Cardiac muscle cell (in vitro differentiated cells and primary cell): ENCODE measurements at places on chromosomes 16 and 17. TPM values are rescaled to one million over a fixed set of nuclear protein-coding genes. Genes with fewer than 3 reads are reported as not detected.

DNA sequence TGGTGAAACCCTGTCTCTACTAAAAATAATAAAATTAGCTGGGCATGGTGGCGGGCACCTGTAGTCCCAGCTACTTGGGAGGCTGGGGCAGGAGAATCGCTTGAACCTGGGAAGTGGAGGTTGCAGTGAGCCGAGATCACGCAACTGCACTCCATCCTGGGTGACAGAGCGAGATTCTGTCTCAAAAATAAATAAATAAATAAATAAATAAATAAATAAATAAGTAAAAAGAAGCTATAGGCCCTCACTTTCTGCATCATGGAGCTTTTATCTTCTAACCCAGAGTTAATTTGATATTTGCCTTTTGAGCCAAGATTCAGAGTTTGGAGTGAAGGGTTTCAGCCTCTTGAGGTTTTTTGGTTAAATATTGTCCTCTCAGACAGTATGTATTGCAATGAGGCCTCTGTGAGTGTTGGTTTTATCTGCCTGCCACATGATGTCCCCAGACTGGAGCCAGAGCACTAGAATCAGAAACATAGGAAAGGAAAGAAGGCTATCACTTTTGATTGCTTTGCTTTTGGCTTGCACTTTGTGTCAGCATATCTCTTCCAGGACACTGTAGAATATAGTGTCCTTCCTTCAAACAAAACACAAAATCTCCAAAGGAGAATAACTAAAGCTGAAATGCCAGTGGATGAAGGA lies 32.5 kb downstream of the RNF135 start:
- H3K4me1 ChIP-seq, result no peaks in the 10 kb centered on the region
- no peaks in the 10 kb centered on the region for H3K36me3 ChIP-seq
- H3K27ac ChIP-seq, result no peak overlapping the region

DNA sequence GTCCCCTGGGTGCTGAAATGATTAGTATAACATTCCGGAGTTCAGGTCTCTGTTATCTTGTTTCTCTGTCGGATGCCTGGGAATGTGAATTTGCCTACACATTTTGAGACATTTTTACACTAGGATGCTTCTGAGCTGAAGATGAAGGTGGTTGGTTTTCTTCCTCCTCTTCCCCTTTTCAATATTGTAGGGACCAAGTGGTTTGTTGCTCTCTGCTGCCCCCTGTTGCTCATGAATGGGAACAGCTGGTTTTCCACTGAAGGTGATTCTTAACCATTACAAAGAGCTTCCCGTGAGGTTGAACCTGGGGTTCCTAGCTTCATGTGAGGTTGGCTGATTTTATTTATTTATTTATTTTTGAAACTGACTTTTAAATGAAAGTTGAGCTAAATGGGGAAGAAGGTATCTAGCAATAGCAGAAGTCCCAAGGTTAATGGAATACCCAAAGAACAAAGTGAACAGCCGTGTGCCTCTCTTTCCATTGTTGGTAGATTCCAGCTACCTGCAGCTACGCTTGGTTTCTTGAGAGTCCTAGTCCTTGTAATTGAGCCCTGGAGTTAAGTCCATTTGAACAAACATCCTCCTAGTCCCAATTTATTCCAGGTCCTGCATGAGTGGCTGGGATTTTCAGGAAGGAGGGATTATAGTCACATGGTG lies 983.9 kb upstream of the EEF2KMT start:
- H3K4me1 ChIP-seq, result no peaks in the 10 kb centered on the region
- no peak for DNase-seq
- H3K36me3 ChIP-seq, result no peaks in the 10 kb centered on the region
- no peak overlapping the region for H3K4me3 ChIP-seq

DNA sequence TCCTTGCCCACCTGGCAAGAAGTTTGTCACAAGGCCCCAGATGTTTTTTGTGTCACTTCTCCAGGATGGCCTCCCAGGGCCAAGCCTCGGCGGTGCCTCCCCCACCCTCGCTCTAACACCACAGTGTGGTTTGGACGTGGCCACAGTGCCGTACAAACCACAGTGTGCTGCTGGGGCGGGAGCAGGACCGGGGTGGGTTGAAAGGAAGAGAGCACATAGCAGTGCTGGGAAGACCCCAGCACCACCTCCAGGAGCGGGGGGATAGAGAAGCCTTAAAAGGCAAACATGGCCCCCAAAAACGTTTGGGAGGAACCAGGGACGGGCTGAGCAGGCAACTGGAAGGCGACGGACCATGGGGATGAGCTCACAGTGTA lies 5.0 kb upstream of the BCL6B start:
- H3K4me3 ChIP-seq, result no peak overlapping the region
- DNase-seq, result no peak
- H3K36me3 ChIP-seq, result no peaks in the 10 kb centered on the region
- H3K4me1 ChIP-seq, result peaks cover 11% of the 10 kb centered on the region

DNA sequence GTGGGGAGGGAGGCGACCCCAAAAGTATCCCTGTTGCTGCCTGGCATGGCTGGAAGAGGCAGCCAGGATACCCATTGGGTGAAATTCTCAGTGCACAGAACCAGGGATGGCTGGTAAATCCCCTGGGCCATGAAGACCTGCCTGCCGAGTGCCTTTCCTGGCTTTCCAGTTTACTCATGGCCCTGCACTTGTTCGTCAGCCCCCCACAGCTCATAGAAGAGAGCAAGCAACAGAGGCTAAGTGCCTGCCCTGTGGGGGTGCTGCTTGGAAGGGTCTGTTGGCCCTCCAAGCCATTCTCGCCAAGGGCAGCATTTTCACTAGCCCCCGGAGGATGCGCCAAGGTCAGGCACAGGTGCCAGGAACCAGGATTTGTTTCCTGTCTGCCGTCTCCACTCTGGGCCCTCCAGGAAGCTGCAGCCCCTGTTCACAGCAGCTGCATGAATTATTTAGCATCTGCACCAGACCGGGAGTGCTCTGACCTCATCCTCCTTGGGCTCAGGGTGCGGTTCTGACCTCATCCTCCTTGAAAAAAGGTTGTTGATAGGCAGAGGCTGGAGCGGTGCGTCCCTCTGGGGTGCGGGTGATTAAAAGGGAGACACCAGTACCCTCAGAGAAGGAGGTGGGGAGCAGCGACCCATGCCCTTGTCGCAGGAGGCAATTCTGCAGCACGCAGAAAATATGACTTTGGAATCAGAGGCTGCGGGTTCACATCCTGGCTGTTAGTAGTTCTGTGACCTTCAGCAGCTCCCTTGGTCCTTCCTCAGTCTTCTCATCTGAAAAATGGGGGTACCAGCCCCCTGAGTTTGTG lies 14.2 kb upstream of the CD300A start:
- peaks cover 10% of the 10 kb centered on the region for H3K4me1 ChIP-seq
- no peak for DNase-seq
- H3K27me3 ChIP-seq, result no peaks in the 10 kb centered on the region
- H3K27ac ChIP-seq, result no peak overlapping the region
- H3K4me3 ChIP-seq, result no peak overlapping the region
- H3K36me3 ChIP-seq, result peaks cover 6% of the 10 kb centered on the region

GRCh38 chr16:4846503-4846900 lies 586 bp downstream of the GLYR1 start:
- H3K36me3 ChIP-seq, result peaks cover 35% of the 10 kb centered on the region
- peaks cover 31% of the 10 kb centered on the region for H3K4me1 ChIP-seq
- H3K27ac ChIP-seq, result peak overlapping the region; percentile 95
- peak; percentile 68 for DNase-seq
- no peaks in the 10 kb centered on the region for H3K27me3 ChIP-seq
- peak overlapping the region; percentile 95 for H3K4me3 ChIP-seq

DNA sequence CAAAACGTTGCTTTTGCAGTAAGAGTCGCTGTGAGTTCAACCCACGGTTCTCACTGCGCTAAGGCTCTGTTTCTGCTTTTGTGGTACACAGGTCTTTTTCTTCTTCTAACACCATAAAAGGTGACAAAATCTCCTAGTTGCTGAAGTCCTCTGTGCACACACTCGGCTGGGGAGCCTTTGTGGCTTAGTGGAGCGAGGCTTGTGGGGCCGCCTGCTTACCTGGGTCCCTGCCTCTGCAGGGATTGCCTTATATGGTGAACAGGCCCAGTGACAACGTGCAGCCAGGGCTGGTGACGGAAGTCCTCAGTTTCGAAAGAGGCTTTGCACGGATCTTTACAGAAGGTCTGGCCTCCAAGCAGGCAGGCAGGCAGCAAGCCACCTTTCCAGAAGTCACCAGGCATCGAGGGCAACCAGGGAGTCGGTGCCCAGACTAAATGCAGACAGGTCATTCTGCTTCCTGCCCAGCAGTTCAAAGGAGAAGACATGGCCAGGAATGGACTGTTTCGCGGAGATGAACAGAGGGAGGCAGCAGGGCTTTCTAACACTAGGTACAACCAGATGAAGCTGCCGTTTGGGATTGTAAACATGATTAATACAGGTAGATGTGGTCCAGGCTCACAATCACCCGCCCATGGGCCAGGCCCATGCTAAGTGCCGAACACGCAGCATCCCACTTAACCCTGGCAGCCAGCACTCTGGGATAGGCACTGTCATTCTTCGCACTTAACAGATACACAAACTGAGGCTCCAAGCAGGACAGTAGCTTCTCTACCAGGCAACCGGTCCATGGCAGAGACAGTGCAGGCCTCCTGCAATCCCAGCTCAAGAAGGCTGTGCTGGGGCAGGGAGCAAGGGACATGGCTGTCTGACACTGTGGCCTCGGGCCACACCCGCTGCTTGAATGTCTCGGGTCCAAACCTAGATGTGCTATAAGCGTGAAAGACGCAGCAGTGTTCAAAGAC lies 10.7 kb upstream of the MEAK7 start:
- no peak for DNase-seq
- H3K27ac ChIP-seq, result peak overlapping the region; percentile 75
- H3K4me1 ChIP-seq, result peaks cover 9% of the 10 kb centered on the region
- no peaks in the 10 kb centered on the region for H3K27me3 ChIP-seq

DNA sequence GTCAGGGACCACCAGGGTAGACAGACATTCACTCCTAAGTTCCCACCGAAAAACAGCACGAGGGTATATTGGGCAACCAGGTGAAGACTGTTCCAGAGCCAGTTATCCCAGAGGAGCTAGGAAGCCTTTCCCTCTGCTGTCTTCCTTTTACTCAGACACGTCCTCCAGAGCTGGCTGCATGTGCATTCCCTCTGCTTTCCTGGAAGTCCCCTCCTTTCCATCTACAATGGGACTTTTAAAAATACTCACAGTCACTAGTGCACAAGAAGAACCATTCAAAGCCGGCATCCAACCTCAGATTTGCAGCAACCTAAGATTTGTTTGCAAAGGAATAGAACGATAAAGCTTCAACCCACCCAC lies 32.5 kb upstream of the CRISPLD2 start:
- H3K27ac ChIP-seq, result no peak overlapping the region
- DNase-seq, result no peak
- H3K4me1 ChIP-seq, result no peaks in the 10 kb centered on the region
- H3K4me3 ChIP-seq, result no peak overlapping the region
- no peaks in the 10 kb centered on the region for H3K27me3 ChIP-seq

DNA sequence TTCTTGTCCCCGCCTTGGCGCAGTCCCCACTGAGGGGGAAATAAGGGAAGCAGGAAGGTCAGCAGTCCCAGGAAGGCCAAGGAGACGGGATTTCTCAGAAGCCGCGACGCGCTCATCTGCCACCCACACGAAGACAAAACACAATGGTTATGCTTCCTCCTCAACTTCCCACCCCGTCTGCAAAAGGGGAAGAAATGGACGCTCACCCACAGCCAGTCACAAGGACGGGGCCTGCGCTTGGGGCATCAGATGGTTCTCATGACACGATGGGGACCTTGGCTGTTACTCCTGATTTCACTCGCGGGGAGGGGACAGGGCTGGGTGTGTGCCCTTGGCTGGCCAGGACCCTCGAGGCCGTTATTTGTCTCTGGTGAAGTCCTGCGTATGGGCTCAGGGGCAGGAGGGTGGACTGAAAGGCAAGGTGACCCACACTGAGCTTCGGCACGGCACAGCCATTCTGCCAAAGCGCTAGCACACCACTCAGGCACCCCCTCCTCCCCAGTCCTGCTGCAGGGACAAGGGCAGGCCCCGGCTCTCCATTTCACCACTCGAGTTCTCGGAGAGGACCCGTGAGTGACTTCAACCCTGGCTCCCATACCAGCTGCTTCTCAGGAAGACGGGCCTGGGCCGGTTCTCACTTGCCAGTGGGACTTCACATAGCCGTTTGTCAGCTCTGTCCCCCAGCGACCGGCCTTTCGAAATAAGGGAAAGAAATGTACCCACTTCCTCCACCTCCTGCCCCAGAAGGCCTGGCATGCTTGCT lies 84.5 kb downstream of the ABR start:
- H3K4me1 ChIP-seq, result peaks cover 2% of the 10 kb centered on the region
- H3K27me3 ChIP-seq, result no peaks in the 10 kb centered on the region
- no peak for DNase-seq
- peak overlapping the region; percentile 34 for H3K27ac ChIP-seq
- H3K36me3 ChIP-seq, result peaks cover 9% of the 10 kb centered on the region
- no peak overlapping the region for H3K4me3 ChIP-seq

Gene CCL4L2
- total RNA-seq, result not detected in 2 replicates

Gene ASGR1
- 19.8 and 20.2 TPM in 2 replicates for total RNA-seq

Gene DHX40
- total RNA-seq, result 53.0 and 62.6 TPM in 2 replicates

Gene BCAS3
- 36.5 TPM in 2 replicates for total RNA-seq
